NCI-H2081 (cell line): ENCODE measurements at places on chromosomes 3 and 15.

DNA sequence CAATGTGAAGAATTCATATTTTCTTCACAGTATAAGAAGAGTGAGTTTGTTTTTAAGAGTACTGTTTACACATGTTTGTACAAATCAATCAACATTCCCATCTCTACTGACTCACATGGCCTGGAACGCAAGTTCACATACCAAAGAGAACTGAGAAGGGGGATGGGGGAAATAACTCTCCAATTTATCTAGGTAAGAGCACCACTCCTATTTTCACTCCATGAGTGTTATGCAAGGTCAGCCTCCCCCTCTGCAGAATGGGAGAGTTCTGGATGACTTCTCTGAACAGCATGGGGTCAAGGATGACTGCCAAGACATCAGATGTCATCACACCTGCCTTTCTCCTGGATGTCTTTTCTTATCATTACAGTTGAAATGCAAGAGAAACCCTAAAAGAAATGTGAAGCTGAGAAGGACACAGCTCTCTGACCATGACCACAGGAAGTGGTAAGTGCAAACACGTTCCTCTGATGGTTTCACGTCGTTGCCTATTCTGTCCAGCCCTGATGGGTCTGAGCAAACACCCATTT is 95.2 kb downstream of the SEMA6D start:
- DNase-seq, result no peak

DNA sequence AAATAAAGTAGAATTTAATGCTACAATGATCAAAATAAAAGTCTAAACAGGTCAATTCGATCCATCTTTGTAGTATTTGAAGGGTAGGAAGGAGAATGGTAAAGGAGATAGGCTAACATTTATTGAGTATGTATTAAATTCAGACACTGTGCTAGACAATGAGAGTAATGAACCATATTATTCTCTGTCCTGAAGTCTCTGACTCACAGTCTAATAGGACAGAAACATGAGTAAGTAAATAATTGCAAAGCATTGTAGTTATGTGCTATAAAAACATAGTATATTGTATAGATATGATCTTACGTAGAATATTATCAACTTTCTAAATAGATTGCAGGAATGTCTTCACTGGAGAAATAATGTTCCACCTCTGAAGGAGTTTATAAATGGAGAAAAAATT is 64.5 kb downstream of the MDFIC2 start:
- DNase-seq, result no peak

- DNase-seq, result no peak
Measured at GRCh38 chr3:175238801-175239200, 379.7 kb downstream of the NAALADL2 start.

- DNase-seq, result no peak
Measured at GRCh38 chr3:115551016-115551415, 72.3 kb upstream of the GAP43 start.

- DNase-seq, result no peak
Measured at GRCh38 chr15:65451989-65452388, 29.2 kb upstream of the IGDCC4 start.

- peak; percentile 61 for DNase-seq
Measured at GRCh38 chr3:58568572-58569286, 8.5 kb downstream of the FAM107A start.

- DNase-seq, result no peak
Measured at GRCh38 chr15:39501366-39502081, 79.4 kb upstream of the THBS1 start.

GRCh38 chr15:92821491-92822116 is 78.5 kb upstream of the CHD2 start:
- no peak for DNase-seq

GRCh38 chr3:30691249-30691880 is 85.0 kb downstream of the TGFBR2 start:
- no peak for DNase-seq

GRCh38 chr15:90178468-90179435 is 22.4 kb upstream of the SEMA4B start:
- DNase-seq, result no peak

DNA sequence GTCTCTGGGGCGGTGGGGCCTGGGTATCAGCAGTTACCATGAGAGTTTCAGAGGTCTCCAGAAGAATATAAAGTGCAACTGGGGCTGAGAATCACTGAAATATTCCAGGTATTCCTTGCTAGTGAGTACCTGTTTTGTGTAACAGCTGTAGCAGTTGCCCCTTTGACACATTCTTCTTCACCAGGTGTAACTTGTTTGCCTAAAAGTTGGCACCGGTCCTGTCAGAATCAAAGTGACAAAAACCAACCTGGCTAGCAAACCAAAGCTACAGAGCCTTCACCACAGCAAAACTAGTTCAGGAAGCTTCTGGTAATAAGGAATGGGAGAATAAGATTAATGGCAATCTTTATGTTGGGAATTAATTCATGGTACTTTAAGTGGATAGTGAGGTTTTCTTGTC is 296.0 kb downstream of the NAALADL2 start:
- peak; percentile 28 for DNase-seq
